ENCODE measurements at places on chromosomes 4 and X.

- no peak for DNase-seq
Measured at GRCh38 chr4:86089781-86090323, 270.0 kb downstream of the MAPK10 start.

GRCh38 chr4:100539706-100540105 is 21.9 kb upstream of the EMCN start:
- DNase-seq = no peak

DNA sequence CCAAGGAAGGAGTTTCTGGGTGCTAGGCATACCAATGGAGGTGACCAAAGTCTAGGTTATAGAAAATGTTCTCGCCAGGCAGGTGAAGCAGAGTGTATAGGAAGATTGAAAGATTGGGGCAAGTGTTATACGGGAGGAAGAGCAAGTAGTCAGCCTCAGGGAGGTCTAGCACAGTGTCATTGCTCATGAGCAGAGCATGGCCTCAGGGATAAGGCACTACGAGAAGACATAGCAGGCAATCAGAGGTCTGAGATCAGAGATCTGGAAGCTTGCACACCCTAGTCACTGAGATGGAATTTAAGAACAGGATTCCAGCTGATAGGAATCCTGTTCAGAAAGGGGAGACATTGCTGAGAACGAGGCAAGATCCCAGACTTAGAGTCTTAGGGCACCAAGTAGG is 350.0 kb upstream of the CASK start:
- DNase-seq = no peak

DNA sequence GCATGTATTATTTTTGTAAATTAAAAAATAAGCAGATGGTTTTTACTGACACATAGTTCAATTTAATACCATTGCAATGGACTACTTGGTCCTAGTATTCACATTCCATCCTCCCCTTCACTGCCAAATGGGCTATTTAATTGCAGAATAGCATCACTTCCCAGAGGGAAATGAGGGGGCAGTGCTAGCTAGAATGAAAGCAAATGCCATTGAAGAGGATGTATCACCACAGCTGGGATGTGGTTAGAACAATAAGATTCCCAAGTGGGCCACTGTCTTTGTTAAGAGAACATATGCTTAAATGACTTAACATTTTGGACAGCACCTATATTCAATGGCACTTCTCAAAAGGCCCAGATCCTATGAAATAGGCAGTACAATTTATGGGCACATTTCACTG is 224.7 kb downstream of the RBMX2 start:
- no peak for DNase-seq

DNA sequence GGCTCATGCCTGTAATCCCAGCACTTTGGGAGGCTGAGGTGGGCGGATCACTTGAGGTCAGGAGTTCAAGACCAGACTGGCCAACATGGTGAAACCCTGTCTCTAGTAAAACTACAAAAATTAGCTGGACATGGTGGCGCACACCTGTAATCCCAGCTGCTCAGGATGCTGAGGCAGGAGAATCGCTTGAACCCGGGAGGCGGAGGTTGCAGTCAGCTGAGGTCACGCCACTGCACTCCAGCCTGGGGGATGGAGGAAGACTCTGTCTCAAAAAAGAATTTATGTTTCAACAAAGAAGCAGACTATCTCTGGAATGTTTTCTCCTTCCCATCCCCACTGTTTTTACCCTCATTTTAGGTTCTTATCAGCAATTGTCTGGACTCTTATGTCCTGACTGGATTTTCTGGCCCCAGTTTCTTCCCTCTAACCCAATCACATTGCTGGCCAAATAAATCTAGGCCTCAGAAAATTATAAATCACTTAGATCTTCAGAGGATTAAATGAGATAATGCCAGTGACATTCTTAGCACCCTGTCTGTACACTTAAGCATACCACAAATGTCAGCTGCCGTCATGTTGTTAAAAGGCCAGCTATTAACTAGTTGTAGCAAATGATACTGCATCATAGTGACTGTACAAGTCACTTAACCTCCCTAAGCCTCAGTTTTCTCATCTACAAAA is 44.9 kb upstream of the PRSS48 start:
- DNase-seq = no peak

DNA sequence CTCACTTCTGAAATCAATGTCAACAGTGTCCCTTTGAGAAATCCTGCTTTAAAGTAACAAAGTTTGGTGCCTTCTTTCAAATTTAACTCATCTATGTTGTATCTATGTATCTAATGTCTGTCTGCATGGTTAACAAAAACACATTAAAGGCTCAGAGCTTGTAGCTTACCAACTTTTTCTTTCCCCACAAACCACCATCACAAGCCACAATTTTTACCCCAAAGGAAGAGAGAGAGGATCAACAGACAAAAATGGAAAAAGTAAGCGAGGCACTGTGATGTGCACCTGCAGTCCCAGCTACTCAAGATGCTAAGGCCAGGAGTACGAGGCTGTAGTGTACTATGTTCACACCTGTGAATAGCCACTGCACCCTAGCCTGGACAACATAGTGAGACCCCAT is 17.2 kb downstream of the ATRX start:
- no peak for DNase-seq

DNA sequence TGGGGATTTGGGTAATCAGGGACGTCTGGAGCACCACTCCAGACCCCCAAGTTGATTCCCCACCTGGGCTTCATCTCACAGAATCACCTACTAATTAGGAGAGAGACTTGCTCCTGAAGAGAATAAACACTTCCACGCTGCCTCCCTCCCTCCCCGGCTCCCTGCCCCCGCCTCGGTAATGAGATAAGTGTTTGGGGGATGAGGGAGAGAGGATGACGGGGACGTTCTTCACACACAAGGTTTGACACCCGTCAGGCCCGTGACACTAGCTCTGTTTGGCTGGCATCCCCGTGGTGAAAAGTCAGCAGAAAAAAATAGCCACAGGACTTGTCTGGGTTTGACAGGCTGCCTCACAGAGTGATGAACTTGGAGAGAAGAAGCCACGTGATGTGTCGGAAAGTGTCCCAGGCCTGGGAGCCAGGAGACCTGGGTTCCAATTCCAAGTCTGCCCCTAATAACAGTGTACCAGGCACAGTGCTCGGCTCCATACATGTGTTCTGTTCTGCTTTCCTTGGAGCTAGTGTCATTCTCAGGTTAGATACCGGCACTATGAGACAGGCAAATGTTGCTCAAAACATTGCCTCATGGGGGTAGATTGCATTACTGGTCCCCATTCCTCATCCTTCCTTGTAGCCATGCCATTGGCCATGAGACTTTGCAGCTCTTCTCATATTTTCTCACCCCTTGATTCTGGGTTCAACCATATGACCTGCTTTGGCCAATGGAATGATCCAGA is 578.0 kb downstream of the BCOR start:
- peak; percentile 75 for DNase-seq

- DNase-seq = no peak
Measured at GRCh38 chrX:150607201-150607600, 38.8 kb downstream of the MTM1 start.

DNA sequence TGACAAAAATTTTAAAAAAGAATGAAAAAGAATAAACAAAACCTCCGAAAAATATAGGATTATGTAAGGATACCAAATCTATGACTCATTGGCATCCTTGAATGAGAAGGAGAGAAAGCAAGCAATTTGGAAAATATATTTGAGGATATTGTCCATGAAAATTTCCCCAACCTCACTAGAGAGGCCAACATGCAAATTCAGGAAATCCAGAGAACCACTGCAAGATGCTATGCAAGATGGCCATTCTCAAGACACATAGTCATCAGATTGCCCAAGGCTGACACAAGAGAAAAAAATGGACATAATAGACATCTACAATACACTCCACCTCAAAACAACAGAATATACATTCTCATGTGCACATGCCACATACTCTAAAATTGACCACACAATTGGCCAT is 135.9 kb upstream of the SPANXB1 start:
- no peak for DNase-seq

DNA sequence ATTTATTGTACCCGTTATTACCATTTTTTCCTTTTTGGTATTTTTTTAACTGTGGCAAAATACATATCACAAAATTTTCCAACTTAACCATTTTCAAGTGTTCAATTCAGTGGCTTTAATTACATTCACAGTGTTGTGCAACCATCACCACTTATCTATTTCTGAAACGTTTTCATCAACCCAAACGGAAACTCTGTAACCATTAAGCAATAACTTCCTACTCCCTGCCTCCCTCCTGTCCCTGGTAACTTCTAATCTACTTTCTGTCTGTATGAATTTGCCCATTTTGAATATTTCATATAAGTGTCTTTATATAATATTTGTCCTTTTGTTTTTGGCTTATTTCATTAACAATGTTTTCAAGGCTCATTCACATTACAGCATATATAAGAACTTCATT is 57.4 kb upstream of the MSN start:
- no peak for DNase-seq

DNA sequence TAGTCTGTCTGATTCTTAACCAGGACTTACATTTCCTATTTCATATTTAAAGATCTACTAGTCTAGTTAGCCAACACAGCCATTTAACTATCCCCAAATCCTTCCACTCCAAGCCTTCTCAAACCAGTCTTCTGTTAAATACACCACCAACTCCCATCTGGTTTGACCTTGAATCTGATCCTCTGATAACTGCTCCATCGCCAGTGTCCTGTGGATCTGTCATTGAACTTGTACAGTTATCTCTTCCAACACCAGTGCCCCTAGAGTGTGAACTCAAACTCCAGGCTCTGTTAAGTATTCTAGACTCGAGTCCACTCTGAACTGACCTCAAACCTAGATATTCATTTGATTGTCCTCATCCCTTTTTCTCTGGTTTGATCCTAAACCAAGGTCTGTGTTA is 14.4 kb downstream of the WDR13 start:
- DNase-seq = no peak

GRCh38 chrX:103688946-103689345 is 2.4 kb upstream of the MORF4L2 start:
- DNase-seq = peak; percentile 54

DNA sequence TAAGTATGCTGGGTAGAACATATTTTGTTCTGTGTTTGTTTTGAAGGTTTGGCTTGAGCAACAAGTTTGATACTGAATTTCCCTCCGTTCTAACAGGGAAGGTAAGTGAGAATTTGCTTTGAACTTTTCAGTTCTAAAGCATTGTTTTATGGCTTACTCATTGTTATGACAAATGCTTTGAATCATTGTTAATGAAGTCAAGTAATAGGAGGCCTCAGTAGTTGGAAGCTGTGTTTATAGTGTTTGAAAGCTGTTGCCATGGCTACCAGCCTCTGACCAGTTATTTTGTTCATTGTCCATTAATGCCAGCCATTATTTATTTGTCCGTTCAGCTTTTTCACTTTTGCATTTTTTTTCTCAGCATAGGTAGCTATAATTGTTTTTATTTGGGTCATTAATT is 14.4 kb downstream of the CHIC1 start:
- DNase-seq = peak; percentile 33

DNA sequence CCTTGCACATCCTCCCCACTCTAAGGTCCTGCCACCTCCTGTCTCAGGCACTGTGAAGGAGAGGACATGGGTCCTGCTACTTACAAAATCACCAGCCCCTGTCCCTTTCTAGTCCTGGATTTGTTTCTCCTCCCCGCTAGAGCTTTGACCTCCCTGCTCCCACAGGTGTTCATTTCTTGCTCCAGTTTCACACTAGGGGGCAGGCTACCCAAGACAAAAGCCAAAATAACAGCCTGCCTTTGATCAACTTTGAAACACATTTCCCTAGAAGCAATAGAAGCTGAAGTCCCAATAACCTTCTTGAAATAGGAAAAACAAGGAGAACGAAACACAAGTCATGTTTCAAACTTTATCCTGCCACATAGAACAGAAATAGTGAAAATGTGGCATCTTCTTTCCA is 164.4 kb downstream of the QDPR start:
- DNase-seq = peak; percentile 9

GRCh38 chr4:145546175-145546915 is 64.7 kb downstream of the SMAD1 start:
- DNase-seq = peak; percentile 14

GRCh38 chr4:183074288-183074990 is 24.6 kb upstream of the WWC2 start:
- no peak for DNase-seq

DNA sequence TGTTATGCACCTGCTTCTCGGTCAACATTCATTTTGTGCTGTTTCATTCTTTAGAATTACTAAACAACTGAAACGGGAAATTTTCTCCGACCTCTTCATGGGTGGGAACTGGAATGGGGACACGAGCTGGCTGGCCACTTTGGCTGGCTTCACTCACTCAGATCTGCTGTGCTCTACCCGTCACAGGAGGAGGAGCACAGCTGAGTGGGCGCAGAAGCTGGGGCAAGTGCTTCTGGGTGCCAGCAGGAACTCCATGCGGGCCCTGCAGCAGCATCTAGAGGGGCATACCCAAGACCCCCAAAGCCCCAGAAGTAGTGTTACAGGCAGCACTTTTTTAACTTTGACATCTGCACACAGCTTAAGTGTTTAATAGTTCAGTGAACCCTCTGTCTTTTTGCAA is 109.6 kb downstream of the TMEM144 start:
- no peak for DNase-seq

DNA sequence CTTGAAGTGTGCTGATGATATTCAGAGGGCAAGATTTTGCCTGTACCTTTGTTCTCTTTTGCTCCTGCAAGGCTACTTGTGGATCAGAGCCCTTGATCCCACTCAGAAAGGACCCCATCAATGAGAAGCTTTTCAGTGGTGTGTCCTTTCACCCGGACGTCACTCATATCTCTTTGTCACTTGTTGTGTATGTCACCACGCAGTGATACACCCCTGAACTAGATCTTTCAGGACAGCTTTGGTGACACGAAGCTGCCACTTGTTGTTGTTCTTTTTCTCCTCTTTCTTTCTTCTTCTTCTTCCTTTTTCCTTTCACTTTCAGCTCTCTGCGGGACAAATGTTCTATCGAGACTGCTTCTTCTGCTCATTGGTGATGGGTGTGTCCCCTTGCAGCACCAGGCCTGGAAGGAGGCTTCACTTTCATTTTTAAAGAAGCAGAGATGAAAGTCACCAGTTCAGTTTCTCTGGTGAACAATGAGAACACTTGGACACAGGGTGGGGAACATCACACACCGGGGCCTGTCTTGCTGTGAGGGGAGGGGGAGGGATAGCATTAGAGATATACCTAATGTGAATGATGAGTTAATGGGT is 83.6 kb downstream of the NBDY start:
- DNase-seq = no peak

DNA sequence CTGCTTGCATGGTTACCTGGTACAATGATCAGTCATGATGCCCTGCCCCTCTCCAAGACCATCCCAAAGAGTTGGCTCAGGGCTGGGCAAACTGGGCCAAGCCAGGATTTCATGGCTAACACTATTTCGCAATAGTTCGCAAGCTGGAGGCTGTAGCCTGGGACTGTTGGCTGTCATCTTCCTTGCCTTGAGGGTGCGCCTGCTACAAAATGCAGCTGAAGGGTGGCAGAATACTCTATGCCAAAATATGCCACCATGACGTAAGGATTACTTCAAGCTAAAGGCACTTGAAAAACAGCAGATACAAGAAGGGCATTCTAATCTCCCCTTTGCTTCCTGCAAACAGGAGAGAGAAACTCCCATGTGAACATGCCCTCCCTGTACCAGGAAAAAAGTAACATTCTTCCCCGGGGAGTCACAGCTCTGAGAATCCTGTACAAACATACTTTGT is 21.0 kb downstream of the SAT1 start:
- no peak for DNase-seq

- DNase-seq = no peak
Measured at GRCh38 chr4:23993373-23993772, 103.5 kb upstream of the PPARGC1A start.

- no peak for DNase-seq
Measured at GRCh38 chr4:118879409-118879808, 9.2 kb upstream of the SYNPO2 start.

All from brain (organoid and tissue), 16 donors.